NCI-H2081 treated with DMSO at 0.1 percent for 48 hours (cell line): ENCODE measurements at places on chromosomes 4 and X.

DNA sequence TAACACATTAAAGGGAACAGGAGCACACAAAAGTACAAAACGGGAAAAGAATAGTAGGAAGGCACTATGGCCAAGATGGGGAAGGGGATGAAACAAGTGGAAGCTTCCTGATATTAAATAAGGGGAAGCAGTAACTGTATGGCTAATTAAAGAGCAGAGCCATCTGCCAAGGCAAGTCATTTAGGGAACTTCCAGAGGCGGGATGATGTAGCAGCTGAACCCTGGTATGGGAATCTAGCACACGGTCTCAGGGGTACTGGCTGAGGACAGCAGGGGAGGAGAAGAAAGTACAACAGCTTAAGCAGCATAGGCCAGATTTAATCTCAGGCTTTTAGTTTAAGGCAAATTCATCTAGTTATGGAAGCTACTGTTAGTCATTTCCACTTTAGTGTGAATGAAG, 59.1 kb downstream of the IGFBP7 start:
- no peak for DNase-seq

DNA sequence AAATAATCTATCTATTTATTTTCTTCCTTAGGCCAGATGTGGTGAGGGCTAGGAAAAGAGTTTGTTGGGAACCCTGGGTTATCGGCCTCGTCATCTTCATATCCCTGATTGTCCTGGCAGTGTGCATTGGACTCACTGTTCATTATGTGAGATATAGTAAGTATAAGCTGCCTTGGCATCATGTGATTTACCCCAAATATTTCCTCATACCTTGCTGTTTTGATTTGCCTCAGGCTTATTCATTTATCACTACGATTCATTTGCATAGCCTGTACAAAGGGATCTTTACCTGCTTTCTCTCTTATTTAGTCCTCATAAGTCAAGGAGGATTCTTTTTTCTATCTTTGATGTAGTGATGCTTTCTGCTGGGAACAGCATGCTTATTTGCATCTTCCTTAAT, 14.5 kb downstream of the TMPRSS11E start:
- no peak for DNase-seq

- no peak for DNase-seq
Measured at GRCh38 chr4:29033703-29034102, 1686.5 kb upstream of the PCDH7 start.

DNA sequence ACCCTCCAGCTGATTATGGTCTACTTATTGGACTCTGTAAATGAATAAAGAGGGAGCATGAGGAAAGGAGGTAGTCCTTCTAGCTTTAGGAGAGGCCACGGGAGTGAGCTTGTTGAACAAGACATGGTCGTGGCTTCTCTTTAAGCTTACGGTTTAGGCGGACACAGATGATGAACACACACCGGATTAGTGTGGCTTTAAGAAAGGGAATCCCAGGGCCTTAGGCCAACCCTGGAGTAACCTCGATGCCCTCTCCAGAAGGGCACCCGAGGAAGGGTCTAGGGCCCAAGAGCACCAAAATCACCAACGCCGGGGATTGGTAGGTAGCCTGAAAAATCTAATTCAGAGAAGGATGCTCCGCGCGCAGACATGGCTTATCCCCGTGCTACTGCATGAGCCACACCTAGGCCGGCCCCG, 39.4 kb downstream of the ERVMER34-1 start:
- no peak for DNase-seq

DNA sequence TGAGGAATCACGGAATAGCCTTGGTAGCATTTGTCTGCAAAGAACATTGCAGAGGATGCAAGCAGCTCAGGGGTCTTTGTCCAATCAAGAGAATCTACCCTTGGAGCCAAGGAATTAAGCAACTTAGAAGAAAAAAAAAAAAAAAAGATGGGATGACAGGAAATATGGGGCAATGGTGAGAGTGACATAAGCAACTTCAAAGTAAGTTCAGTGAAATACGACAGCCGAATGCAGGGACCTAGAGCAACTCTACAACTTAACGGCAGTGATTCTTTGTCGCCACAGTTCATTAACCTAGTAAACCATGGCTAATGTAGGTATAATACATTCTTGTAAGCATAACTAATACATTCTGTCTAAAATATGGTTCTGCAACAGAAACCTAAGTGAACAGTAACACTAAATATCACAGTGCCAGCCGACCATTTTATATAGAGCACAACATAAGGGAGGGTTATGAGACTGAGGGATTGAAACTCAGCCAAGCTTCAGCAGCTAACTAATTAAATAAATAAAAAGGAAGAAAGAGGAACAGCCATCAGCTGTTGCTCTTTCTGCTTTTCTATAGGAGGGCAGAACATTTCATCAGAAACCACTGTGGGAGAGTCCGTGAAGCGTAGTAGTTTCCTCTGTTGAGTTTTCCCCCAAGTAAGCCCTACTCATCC, 74.7 kb downstream of the PPARGC1A start:
- no peak for DNase-seq

DNA sequence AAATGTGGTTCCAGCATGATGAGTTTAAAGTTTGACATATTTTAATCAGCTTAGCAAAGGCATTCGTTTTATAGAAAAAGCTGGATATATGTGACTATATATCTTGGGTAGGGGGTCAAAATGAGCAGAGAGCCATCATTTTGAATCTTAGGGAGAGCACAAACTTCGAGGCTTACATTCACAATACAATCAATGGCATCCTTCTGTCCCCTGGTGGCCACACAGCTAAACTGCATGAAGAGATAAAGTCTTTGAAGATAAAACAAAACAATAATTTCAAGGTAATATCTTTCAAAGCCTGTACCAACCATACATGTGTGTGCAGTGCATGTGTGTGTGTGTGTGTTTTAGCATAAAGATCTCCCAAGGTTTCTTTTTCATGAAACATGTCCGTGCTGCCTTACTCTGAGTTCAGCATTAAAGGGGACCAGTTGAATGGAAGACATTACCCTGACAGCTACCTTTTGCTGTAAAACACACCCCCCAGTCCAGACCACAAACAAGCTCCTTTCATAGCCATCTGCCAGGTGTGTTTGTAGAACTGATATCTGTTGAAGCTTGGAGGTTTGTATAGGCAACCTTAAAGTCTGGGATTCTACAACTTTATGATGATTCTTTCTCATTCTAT, 22.0 kb downstream of the DYNLT3 start:
- DNase-seq = no peak

- DNase-seq = no peak
Measured at GRCh38 chr4:19254486-19254885, 997.2 kb upstream of the SLIT2 start.

- DNase-seq = peak; percentile 3
Measured at GRCh38 chrX:130079824-130080406, 30.4 kb downstream of the ELF4 start.

DNA sequence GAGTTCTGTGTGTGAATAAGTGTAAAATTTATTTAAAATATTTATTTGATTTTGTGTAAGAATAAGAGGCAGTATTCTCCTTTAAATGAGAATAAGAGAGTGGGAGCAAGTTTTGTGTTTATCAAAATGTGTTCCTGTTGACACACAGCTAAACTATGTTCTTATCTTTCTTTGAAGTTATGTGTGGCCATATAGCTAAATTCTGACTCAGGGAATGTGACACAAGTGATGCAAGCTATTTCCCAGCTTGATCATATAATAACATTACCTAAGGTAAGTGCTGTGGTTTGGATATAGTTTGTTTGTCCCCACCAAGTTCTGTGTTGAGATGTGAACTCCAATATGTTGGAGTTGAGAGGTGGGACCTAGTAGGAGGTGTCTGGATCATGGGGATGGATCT, 740.0 kb upstream of the IGFBP7 start:
- no peak for DNase-seq

- DNase-seq = no peak
Measured at GRCh38 chrX:119916310-119916709, 20.6 kb downstream of the AKAP14 start.
